Naive thymus-derived CD4-positive, alpha-beta T cell (primary cell): ENCODE measurements at places on chromosomes 6 and 20. TPM values are rescaled to one million over a fixed set of nuclear protein-coding genes. Genes with fewer than 3 reads are reported as not detected.

DNA sequence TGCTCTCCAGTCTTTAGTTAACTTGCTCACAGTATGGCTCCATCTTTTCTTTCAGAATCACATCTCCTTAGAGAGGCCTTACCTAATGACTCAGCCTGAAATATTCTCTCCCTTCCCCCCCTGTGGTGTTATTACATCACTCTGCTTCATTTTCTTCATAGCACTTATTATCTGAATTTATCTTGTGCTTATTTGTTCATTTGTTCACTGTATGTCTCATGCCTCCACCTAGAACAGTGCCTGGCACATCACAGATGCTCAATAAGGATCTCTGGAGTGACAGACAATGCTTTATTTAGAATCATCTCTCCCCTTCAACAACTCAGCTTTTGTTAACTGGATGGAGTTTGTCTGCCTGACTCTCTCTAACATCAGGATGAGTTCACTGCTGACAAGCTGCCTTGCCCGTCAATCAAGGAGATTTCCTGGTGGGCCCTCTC is 96.6 kb upstream of the MAN1A1 start:
- no peak overlapping the region for H3K27ac ChIP-seq
- no peak overlapping the region for H3K4me3 ChIP-seq
- no peaks in the 10 kb centered on the region for H3K36me3 ChIP-seq
- no peaks in the 10 kb centered on the region for H3K4me1 ChIP-seq
- DNase-seq: no peak
- H3K27me3 ChIP-seq: no peaks in the 10 kb centered on the region

- H3K4me1 ChIP-seq: no peaks in the 10 kb centered on the region
- H3K27ac ChIP-seq: peak overlapping the region; percentile 46
- peak; percentile 28 for DNase-seq
- no peaks in the 10 kb centered on the region for H3K36me3 ChIP-seq
- no peak overlapping the region for H3K4me3 ChIP-seq
- H3K27me3 ChIP-seq: no peaks in the 10 kb centered on the region
These were observed 40.6 kb downstream of the SH3BGRL2 start for GRCh38 chr6:79671600-79672266.

DNA sequence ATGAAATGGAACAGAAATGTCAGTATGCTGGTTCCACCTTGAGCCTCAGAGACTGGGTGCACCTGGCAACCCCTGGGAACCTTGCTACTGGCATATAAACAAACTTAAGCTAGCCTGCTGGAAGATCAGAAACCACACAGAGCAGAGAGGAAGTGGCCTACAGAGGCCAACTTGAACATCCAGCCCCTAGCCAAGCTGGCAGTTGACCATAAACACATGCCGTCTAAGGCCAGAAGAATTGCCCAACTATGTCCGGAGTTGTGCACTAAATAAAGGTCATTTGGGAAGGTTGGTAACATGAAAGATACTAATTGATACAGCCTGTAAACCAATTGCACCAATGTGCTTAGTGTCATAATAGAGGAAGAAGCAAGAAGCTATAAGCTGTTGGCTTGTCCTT is 266.6 kb upstream of the BTBD3 start:
- no peaks in the 10 kb centered on the region for H3K36me3 ChIP-seq
- no peak overlapping the region for H3K4me3 ChIP-seq

DNA sequence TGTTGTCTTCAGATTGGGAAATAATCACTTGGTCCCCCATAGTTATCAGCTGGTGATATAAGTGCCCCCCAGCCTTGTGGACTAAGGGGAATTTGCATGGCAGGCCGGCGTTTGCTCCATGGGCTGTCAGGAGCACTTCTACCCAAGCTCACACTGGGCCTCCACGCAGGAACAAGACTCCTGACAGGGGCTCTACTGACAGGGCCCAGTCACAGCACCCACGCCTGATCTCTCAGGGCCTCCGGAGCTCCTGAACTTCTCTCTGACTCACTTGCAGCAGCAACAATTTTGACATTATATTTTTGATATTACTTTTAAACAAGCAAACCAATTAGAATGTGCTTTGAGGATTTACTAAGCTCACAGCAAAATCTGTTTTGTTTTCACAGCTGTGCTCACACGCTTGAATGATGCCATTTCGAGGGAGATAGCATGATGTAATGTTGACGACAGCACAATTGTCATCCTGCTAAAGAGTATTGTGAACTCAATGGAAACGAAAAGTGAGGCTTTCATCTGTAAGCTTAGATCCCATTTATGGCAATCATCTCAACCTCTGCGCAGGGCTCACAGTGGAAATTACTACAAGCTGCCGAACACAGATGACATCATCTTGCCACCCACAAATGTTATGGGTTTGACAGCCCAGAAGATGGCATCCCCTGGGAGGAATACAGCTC is 28.7 kb upstream of the TXNDC5 start:
- H3K27ac ChIP-seq: no peak overlapping the region
- H3K4me3 ChIP-seq: no peak overlapping the region
- H3K27me3 ChIP-seq: no peaks in the 10 kb centered on the region
- no peaks in the 10 kb centered on the region for H3K4me1 ChIP-seq
- H3K36me3 ChIP-seq: no peaks in the 10 kb centered on the region

GRCh38 chr6:41214559-41215238 is 13.4 kb upstream of the TREML4 start:
- H3K27ac ChIP-seq: no peak overlapping the region
- no peaks in the 10 kb centered on the region for H3K27me3 ChIP-seq
- no peaks in the 10 kb centered on the region for H3K36me3 ChIP-seq

Gene DLL1
- total RNA-seq: 4.5 TPM
